G401 (cell line): ENCODE measurements at places on chromosomes 16 and 17. TPM values are rescaled to one million over a fixed set of nuclear protein-coding genes. Genes with fewer than 3 reads are reported as not detected.

The FGF11 gene
- 20.4 and 24.2 TPM in 2 replicates for total RNA-seq

- DNase-seq, result no peak
These were observed 28.7 kb downstream of the NOS2 start for GRCh38 chr17:27771586-27771985.

- no peak for DNase-seq
These were observed 33.7 kb downstream of the GINS3 start for GRCh38 chr16:58425756-58426494.

- DNase-seq, result no peak
These were observed 66.1 kb downstream of the SMG6 start for GRCh38 chr17:2237521-2237921.
